Mononuclear cell (primary cell): ENCODE measurements at places on chromosomes 12 and 14. TPM values are rescaled to one million over a fixed set of nuclear protein-coding genes. Genes with fewer than 3 reads are reported as not detected.

The GCN1 gene
- total RNA-seq, result 159 TPM

The WIF1 gene
- not detected for total RNA-seq

The TAS2R10 gene
- 0.31 TPM for total RNA-seq

The KERA gene
- total RNA-seq, result not detected

The FZD10 gene
- total RNA-seq, result not detected

The GALNT16 gene
- not detected for total RNA-seq

The TDRD9 gene
- 2.5 TPM for total RNA-seq

The CCDC175 gene
- total RNA-seq, result 0.84 TPM

The CNTN1 gene
- total RNA-seq, result not detected

The DPPA3 gene
- total RNA-seq, result not detected

The CEBPE gene
- total RNA-seq, result 0.21 TPM

The PRPH gene
- total RNA-seq, result not detected

The CFAP54 gene
- total RNA-seq, result 0.21 TPM

The ANG gene
- total RNA-seq, result 1.3 TPM

The ARL1 gene
- 24.7 TPM for total RNA-seq

The ASCL1 gene
- total RNA-seq, result 0.10 TPM

The MANSC4 gene
- total RNA-seq, result not detected

The DYNLL1 gene
- 34.0 TPM for total RNA-seq

The PIK3C2G gene
- total RNA-seq, result not detected

The CPNE6 gene
- total RNA-seq, result not detected

The PLEKHH1 gene
- total RNA-seq, result not detected

The TOMM20L gene
- total RNA-seq, result 1.9 TPM

The RFLNA gene
- 0.10 TPM for total RNA-seq

The C12orf75 gene
- 39.8 TPM for total RNA-seq

The NPFF gene
- total RNA-seq, result not detected

The SIX6 gene
- not detected for total RNA-seq

The OAS1 gene
- total RNA-seq, result 7.7 TPM

The PIWIL1 gene
- not detected for total RNA-seq

The GUCY2C gene
- total RNA-seq, result not detected

The PRIMA1 gene
- not detected for total RNA-seq

The IGF1 gene
- not detected for total RNA-seq

The TAS2R7 gene
- total RNA-seq, result not detected

The VRTN gene
- total RNA-seq, result not detected

The PTPN6 gene
- total RNA-seq, result 99.9 TPM

The RNASE7 gene
- not detected for total RNA-seq

The SYT1 gene
- 2.5 TPM for total RNA-seq

The LGALS3 gene
- total RNA-seq, result 126 TPM

The WDHD1 gene
- 2.1 TPM for total RNA-seq

The GLIPR1L1 gene
- total RNA-seq, result not detected

The TMED8 gene
- 13.2 TPM for total RNA-seq

The DAO gene
- not detected for total RNA-seq

The MYH6 gene
- not detected for total RNA-seq

The IPO4 gene
- 13.3 TPM for total RNA-seq

The DBX2 gene
- total RNA-seq, result not detected

The KRT85 gene
- total RNA-seq, result not detected

The ANO4 gene
- not detected for total RNA-seq

The NGB gene
- total RNA-seq, result not detected

The SELPLG gene
- total RNA-seq, result 36.8 TPM

The CLEC2A gene
- total RNA-seq, result not detected

The ITGA7 gene
- total RNA-seq, result 2.0 TPM

The SDR9C7 gene
- not detected for total RNA-seq

The OR6C65 gene
- total RNA-seq, result not detected

The DDX51 gene
- 14.8 TPM for total RNA-seq

The RNASE1 gene
- total RNA-seq, result not detected

The EFS gene
- total RNA-seq, result not detected

The RABGGTA gene
- total RNA-seq, result 25.1 TPM
